Stimulated activated CD8-positive, alpha-beta memory T cell treated with anti-CD3 and anti-CD28 coated beads, Interleukin-2, amount 100 ng/mL, for 1 hour (primary cell): ENCODE measurements at places on chromosomes 11 and 22.

DNA sequence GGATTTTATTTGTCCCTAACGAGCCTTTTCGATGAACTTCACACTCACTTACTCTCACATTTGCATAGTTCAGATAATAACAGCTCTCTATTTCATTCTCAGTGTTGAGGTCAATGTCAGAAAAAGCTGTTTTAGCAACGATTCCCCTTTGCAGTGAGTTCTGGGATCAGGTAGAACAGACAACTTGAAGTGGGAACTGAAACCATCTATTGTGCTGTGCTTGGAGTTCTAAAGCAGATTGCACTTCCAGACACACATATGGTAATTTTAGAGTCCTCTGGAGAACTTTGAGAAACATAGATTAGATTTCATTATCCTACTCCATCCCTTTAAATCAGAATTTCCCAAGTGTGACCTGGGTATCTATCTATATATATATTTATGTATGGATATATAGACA lies 124.6 kb upstream of the BLID start:
- DNase-seq = no peak

GRCh38 chr11:62705413-62705812 lies 1.8 kb downstream of the BSCL2 start:
- DNase-seq = no peak

GRCh38 chr11:94694309-94695060 lies 73.7 kb upstream of the AMOTL1 start:
- DNase-seq = no peak

- DNase-seq = no peak
Measured at GRCh38 chr11:62592989-62593421, 1.7 kb upstream of the TUT1 start.

DNA sequence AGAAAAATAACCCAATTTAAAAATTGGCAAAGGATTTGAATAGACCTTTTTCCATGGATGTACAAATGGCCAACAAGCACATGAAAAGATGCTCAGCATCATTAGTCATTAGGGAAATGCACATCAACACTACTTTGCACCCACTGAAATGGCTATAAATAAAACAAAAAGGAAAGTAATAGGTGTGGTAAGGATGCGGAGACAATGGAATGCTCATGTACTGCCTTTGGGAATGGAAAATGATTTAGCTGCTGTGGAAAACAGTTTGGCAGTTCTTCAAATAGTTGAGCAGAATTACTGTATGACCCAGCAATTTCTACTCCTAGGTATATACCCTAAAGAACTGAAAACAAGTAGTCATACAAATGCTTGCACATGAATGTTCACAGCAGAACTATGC lies 37.4 kb downstream of the LARGE2 start:
- DNase-seq = no peak

GRCh38 chr11:44032299-44033085 lies 15.3 kb upstream of the ACCSL start:
- no peak for DNase-seq

GRCh38 chr22:43289976-43290721 lies 53.0 kb downstream of the SCUBE1 start:
- DNase-seq = no peak

GRCh38 chr22:31075961-31076360 lies 5.2 kb upstream of the SMTN start:
- no peak for DNase-seq

GRCh38 chr11:109785714-109786113 lies 307.5 kb upstream of the ZC3H12C start:
- DNase-seq = no peak

GRCh38 chr11:114145166-114145775 lies 85.8 kb downstream of the ZBTB16 start:
- no peak for DNase-seq

DNA sequence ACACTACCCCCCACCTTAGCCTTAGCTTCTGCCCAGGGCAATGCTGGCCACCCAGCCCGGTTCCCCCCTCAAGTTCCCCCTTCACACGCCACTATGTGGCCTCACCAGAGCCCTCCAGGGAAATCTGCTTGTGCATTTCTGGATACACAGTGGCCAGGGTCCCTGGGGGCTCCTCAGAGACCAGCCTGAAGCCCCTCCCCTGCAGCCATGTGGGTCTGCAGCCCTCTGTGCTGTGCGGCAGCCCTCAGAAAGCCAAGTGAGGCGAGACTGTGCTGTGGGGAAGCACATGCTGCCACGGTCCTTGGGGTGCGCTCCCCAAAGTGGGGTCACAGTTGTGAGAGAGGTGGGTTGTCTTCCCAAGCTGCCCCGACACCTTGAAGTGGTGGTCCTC lies 2.1 kb upstream of the PLXNB2 start:
- no peak for DNase-seq

DNA sequence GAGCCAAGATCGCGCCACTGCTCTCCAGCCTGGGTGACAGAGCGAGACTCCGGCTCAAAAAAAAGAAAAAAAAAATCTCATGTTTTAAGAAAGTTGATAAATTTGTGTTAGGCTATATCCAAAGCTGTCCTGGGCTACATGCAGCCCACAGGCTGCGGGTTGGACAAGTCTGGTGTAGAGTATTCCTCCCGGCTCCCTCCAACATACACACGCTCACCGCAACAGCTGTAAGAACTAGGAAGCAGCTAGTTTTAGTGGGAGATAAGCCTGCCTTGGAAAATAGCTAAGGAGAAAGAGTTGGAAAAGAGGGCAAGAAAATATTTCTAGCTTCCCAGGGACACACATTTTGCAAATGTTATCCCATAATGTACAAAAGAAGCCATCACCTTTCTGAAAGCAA lies 46.6 kb downstream of the CELF1 start:
- DNase-seq = no peak

DNA sequence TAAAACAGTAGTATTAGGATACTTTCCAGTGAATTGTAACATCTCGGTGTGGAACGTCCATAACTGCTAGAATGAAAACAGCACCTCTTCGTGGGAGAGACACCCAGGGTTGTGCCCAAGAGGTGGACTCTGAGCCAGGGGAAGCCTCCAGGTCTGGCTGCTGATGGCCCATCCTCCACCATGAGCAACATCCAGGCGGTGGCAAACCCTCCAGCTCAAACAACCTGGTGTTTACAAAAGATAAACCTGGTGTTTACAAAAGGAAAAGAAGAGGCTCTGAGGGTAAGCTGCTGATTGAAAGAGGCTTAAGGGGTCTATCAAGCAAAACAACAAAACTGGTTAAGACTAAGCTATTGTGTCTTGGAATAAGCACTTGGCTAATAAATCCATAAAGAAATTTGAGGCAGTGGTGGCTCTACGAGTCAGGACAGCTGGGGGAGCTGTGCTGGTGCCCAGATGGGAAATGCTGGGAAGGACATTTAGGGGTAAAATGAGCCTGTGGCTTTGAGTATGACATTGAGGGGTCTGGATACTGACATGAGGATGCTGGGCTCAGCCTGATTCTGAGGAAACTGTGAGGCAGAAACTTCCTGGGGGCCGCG lies 909.0 kb downstream of the BRD1 start:
- DNase-seq = no peak

GRCh38 chr22:19118329-19118880 lies 3.8 kb downstream of the DGCR2 start:
- DNase-seq = no peak

- no peak for DNase-seq
Measured at GRCh38 chr11:99773646-99774045, 752.9 kb downstream of the CNTN5 start.

DNA sequence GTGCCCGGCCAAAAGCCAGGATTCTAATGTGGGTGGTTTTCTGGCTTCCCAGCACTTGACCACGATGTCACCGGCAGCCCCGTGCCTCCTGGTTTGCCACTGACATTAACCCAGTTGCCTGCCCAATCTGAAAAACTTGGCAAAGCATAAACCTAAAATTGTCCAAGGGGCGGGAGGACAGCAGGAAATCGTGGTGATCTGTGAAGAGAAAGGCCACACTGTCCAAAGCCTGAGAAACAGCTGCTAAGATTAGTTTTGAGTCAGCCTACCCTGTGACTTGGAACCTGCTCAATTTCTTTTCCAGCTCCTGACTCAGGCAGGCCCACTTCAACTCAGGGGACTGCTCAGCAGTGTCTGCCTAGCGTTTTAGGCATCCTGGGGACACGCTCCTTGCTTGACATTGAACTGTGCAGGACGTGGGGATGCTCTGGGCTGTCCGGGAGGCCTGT lies 8.2 kb upstream of the F2 start:
- DNase-seq = no peak
